Metanephros (tissue), 2 donors: ENCODE measurements at places on chromosomes 3 and 15. TPM values are rescaled to one million over a fixed set of nuclear protein-coding genes. Genes with fewer than 3 reads are reported as not detected.

Gene PEX5L
- 0.76 TPM for total RNA-seq

Gene ISL2
- 0.29 TPM for total RNA-seq

Gene IQGAP1
- total RNA-seq: 154 TPM

Gene BCHE
- total RNA-seq: 10.3 TPM

Gene BFSP2
- total RNA-seq: not detected

Gene CCK
- 0.82 TPM for total RNA-seq

Gene PAK6
- total RNA-seq: 9.8 TPM

Gene RBP2
- not detected for total RNA-seq

Gene LNP1
- total RNA-seq: 5.1 TPM

Gene TEX55
- not detected for total RNA-seq

Gene KNG1
- total RNA-seq: 116 TPM

Gene PLCL2
- 37.5 TPM for total RNA-seq

Gene GOLGA8N
- 16.7 TPM for total RNA-seq

Gene PIGZ
- total RNA-seq: 1.3 TPM

Gene DAPK2
- 18.9 TPM for total RNA-seq

Gene SLC25A20
- total RNA-seq: 15.2 TPM
